Gastrocnemius medialis (tissue), 4 donors: ENCODE measurements at places on chromosomes 12 and 14. TPM values are rescaled to one million over a fixed set of nuclear protein-coding genes. Genes with fewer than 3 reads are reported as not detected.

- H3K27ac ChIP-seq, result no peak overlapping the region
- no peak overlapping the region for H3K4me3 ChIP-seq
- H3K27me3 ChIP-seq, result no peaks in the 10 kb centered on the region
- no peaks in the 10 kb centered on the region for H3K4me1 ChIP-seq
Measured at GRCh38 chr12:58554522-58555157, 365.7 kb downstream of the LRIG3 start.

GRCh38 chr12:105332925-105333324 is 2.4 kb downstream of the C12orf75 start:
- H3K4me3 ChIP-seq, result no peak overlapping the region
- H3K27ac ChIP-seq, result no peak overlapping the region
- H3K4me1 ChIP-seq, result peaks cover 9% of the 10 kb centered on the region
- no peaks in the 10 kb centered on the region for H3K27me3 ChIP-seq

GRCh38 chr12:101927999-101928398 is 50.6 kb downstream of the DRAM1 start:
- no peaks in the 10 kb centered on the region for H3K36me3 ChIP-seq
- H3K27ac ChIP-seq, result no peak overlapping the region
- no peaks in the 10 kb centered on the region for H3K4me1 ChIP-seq
- H3K4me3 ChIP-seq, result no peak overlapping the region

Gene TAS2R9
- total RNA-seq, result not detected

GRCh38 chr14:90523544-90523943 is 126.7 kb downstream of the CALM1 start:
- H3K4me1 ChIP-seq, result peaks cover 32% of the 10 kb centered on the region
- no peaks in the 10 kb centered on the region for H3K27me3 ChIP-seq
- no peak overlapping the region for H3K4me3 ChIP-seq
- no peaks in the 10 kb centered on the region for H3K36me3 ChIP-seq

DNA sequence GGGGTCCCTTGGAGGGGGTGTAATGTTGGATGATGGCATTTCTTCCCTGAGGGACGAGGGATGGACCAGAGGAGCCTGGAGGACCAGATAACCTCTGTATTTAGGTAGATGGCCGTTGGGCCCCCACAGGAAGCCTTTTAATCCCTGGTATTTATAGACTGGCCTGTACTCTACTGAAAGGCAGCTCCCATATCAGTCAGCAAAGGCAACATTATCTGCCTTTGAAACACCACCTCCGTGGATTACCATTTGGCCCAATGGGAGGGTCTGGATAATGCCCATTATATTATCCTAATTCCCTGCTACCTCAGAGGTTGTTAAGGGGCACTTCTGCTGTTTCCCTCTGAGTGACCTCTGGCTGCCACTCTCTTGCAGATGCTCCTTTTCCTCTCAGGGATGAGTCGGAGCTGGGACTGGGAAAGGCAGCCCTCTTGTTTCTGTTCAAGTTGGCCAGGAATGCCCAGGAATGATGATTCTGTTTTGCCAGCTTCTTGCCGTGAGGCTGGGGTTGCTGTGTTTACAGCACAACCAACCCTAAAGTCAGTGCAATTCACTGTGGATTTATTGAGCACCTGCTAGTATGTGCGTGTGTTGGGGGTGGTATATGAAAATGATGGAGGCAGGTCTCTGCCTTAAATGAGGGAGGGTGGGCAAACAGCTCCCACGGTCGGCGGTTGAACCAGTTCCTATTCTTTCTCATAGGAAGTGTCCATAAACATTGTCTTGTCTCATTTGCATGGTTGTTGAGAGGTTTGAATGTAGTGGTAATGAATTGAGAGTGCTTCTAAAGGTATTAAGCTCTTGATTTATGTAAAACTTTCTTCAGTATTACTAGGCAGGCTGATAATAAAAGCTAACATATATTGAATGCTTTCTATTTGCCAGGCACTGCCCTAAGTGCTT is 18.1 kb downstream of the SUSD6 start:
- H3K4me1 ChIP-seq, result peaks cover 80% of the 10 kb centered on the region
- H3K4me3 ChIP-seq, result no peak overlapping the region
- H3K27ac ChIP-seq, result no peak overlapping the region
- no peaks in the 10 kb centered on the region for H3K27me3 ChIP-seq

GRCh38 chr14:35438910-35439713 is 34.6 kb upstream of the NFKBIA start:
- H3K4me3 ChIP-seq, result no peak overlapping the region
- DNase-seq, result no peak
- no peaks in the 10 kb centered on the region for H3K36me3 ChIP-seq
- no peaks in the 10 kb centered on the region for H3K4me1 ChIP-seq

GRCh38 chr12:16121953-16122352 is 155.5 kb downstream of the SLC15A5 start:
- no peaks in the 10 kb centered on the region for H3K36me3 ChIP-seq
- no peaks in the 10 kb centered on the region for H3K4me1 ChIP-seq
- H3K4me3 ChIP-seq, result no peak overlapping the region
- DNase-seq, result no peak
- no peak overlapping the region for H3K27ac ChIP-seq
- H3K27me3 ChIP-seq, result no peaks in the 10 kb centered on the region
